Astrocyte of the cerebellum (primary cell): ENCODE measurements at places on chromosomes 1 and 21.

GRCh38 chr1:35857830-35858229 lies 25.2 kb upstream of the AGO1 start:
- peak; percentile 12 for DNase-seq

- DNase-seq = no peak
Observed at GRCh38 chr1:232863544-232864275, 58.5 kb downstream of the MAP10 start.

DNA sequence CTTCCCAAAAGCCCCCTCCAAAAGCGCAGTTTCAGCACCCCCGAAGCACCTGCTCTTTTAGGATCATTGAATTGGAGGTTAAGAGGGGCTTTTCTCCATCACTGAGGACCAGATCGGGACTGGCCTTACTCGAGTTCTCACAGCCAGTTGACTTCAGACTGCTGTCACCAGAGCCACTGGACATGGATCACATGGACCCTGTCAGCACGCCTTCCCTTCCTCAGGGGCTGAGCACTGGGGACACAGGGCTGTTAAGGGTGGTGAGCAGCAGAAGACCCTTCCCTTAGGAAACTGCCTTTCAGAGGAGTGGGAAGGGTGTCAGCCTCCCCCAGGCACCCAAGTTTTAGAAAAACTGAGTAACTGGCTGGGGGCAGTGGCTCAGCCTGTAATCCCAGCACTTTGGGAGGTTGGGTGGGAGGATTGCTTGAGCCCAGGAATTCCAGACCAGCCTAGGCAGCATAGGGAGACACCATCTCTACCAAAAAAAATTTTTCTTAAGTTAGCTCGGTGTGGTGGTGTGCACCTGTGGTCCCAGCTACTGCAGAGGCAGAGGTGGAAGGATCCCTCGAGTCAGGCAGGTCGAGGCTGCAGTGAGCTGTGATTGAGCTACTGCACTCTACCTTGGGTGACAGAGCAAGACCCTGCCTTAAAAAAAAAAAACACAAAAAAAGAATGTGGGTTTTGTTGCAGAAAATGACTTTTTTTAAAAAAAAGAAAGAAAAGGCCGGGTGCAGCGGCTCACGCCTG lies 584 bp upstream of the FGR start:
- DNase-seq = no peak

DNA sequence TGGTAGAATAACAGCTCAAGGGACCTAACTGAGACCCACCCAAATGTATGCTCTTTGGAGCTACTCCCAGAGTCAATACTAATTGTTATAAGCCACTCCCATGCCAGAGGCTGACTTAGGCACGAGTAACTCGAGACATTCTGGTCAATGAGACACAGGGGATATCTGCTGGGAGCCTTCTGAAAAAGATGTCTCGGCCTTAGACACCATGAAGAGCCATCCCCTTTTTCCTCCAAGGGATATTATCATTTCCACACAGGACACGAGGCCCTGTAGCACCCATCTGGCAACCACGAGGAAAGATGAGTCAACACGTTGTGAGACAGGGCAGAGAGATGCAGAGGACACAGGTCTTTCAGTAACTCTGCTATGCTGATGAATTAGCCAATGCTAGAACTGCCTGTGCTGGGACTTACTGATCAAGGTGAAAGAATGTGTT lies 30.7 kb downstream of the ITPKB start:
- no peak for DNase-seq

DNA sequence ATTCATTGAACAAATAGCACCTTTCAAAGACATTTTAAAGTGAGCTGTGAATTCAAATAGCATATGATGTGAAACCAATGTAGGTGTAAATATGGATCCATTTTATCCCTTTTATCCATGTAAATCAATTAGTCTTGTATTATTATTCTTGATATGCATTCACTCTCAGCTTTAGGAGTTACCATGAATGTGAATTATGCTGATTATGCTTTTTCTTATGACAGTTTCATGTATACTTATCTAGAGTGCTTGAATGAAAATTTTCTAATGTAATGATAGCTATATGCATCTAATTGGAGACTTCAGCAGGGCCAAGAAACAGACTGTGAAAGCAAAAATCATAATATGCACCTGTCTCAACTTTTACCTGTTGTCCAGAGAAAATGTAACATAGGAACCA lies 226.6 kb upstream of the ST6GALNAC5 start:
- no peak for DNase-seq

DNA sequence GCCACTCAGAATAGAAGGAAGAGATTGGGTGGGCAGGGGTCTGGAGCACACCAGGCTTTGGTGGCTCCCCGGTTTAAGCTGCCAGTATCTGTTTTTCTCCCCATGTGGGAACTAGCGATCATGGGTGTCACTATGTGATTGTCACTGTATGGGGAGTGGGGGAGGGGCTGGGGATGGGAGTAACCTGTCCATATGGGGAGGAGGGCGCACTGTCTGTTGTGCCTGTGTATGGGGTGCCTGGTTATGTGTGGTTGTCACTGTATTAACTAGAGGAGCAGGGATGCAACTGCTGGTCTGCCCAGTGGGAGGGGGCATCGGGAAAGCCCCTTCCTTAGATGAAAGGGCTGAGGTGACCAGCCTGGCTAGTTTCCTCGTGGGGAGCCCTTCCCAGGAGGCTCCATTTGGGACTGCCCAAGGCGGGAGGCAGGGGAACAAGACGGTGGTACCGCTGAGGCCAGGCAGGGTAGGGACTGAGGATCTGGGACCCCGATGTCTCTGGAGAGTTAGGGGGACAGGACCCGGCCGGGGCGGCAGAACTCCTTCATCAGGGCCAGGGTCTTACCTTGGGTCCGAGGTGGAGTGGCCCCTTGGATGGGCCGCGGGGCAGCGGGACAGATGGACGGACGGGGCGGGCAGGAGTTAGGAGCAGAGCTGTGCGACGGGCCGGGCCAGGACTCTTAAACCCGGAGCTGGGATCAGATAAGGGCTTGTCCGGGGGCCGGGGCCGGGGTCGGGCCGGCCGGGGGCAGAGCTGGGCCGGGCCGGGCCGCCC lies at the start of gene KCNJ10:
Gene KCNJ10, minus strand, starts transcription at position 701 of the 772 bp plus-strand sequence. CDS start 27,628 bp downstream, outside the sequence.
- no peak for DNase-seq

GRCh38 chr1:17032741-17033140 lies 21.0 kb upstream of the ATP13A2 start:
- no peak for DNase-seq
